ENCODE measurements at places on chromosomes 1 and 21. TPM values are rescaled to one million over a fixed set of nuclear protein-coding genes. Genes with fewer than 3 reads are reported as not detected.

GRCh38 chr21:46154155-46154954 is 1.0 kb downstream of the FTCD start:
- H3K4me1 ChIP-seq = no peaks in the 10 kb centered on the region
- DNase-seq = peak; percentile 70
- H3K27me3 ChIP-seq = no peaks in the 10 kb centered on the region
- H3K36me3 ChIP-seq = no peaks in the 10 kb centered on the region
- no peak overlapping the region for H3K4me3 ChIP-seq

DNA sequence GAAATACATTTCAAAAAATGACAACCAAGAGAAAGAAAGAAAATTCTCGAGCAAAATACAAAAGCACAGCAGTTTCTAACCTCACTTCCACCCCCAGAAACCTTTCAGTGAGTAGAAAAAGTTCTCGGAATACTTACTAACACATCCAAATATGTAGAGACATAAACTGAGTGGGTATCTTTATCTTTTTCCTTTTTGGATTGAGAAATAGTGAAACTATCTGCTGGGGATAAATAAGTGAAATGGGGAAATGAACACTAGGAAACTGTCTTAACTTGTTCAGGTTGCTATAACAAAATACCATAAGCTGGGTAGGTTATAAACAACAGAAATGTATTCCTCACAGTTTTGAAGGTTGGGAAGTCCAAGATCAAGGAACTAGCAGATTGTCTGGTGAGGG is 72.0 kb downstream of the VCAM1 start:
- H3K4me1 ChIP-seq = no peaks in the 10 kb centered on the region
- no peaks in the 10 kb centered on the region for H3K27me3 ChIP-seq
- no peak for DNase-seq
- no peak overlapping the region for H3K4me3 ChIP-seq
- no peak overlapping the region for H3K27ac ChIP-seq
- no peaks in the 10 kb centered on the region for H3K36me3 ChIP-seq

The RPTN gene
- not detected for total RNA-seq

DNA sequence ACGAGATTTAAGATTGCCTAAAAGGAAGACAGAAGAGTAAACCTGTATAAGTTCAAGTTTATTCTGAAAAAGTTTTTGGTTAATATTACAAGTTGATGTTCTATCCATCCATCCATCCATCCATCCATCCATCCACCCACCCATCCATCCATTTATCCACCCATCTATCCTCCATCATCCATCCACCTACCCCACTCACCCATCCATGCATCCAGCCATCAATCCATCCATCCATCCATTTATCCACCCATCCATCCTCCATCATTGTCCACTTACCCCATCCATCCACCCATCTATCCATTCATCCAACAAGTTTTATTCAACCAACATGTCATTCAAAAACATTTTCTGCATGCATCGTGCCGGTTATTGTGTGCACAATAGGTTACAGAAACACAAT is 89.3 kb downstream of the ZBTB18 start:
- no peaks in the 10 kb centered on the region for H3K4me1 ChIP-seq
- H3K36me3 ChIP-seq = no peaks in the 10 kb centered on the region
- no peak for DNase-seq
- no peak overlapping the region for H3K4me3 ChIP-seq

DNA sequence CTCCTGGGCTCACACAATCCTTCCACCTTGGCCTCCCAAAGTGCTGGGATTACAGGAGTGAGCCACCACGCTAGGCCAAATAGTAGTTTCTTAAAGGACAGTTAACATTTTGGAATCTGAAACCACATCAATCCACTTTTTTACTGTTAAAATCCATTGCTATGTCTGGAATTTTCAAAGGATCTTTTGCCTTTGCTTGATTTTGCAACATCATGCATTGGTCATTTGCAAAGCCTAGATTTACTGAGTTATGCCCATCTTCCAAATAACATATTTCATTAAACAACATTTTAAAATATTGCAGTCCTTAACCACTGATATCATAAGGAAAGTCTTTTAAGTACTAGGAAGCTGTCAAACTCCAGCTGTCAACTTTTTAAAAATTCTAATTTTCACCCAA is 3.3 kb downstream of the POGZ start:
- DNase-seq = no peak
- H3K4me3 ChIP-seq = no peak overlapping the region
- H3K36me3 ChIP-seq = no peaks in the 10 kb centered on the region
- no peaks in the 10 kb centered on the region for H3K27me3 ChIP-seq
- H3K4me1 ChIP-seq = peaks cover 36% of the 10 kb centered on the region
